Germinal center (tissue), 1 donor: ENCODE measurements at places on chromosomes 4 and X.

DNA sequence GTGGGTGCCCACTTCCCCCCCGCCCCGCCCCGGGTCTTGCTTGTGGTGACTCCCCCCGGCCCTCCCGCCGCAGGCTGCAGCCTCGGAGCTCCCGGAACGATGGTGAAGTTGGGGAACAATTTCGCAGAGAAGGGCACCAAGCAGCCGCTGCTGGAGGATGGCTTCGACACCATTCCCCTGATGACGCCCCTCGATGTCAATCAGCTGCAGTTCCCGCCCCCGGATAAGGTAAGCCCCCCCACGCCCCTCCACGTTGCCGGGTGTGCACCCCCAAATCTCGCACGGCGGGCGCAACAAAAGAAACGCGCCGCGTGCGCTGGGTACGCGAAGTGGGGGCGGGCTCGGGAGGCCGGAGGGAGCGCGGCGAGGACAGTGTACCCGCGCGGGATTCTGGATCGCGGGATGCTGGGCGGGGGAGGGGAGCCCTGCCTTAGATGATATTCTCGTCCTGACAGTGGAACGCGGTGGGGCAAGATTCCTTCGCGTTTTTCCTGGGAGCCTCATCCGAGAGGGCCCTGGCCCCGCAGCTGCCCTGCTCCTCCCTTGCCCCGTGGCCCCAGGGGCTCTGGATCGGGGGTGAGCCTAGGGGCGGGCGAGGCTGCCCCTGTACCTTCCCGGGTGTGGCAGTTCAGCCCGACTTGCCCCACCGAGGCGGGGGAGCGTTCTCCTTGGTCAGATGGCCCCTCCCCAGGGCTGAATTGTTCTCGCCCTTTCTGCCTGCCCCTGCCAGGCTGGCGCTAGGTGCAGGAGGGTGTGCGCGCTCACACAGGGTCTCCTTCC, 819 bp downstream of the NSG1 start:
- DNase-seq: no peak

GRCh38 chr4:62135565-62136156, 935.5 kb downstream of the ADGRL3 start:
- no peak for DNase-seq

DNA sequence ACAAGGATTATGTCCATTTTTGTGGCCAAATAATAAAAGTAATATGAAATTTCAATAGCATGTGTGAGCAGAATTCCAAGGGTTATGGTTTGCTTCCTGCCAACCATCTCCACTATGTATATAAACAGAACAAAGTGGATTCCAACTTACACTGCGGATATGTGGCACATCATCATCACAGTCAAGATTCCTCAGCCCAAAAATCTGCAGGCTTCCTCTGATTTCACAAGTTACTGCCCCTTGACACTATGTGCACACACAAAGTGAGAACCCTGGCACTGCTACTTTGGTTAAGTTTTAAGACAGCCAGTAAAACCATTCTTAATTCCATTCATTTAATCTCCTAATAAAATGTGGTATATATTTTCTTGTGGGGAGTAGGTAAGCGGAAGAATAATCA, 76.4 kb downstream of the LEF1 start:
- no peak for DNase-seq

GRCh38 chr4:102606846-102607450, 105.8 kb downstream of the NFKB1 start:
- no peak for DNase-seq

- DNase-seq: no peak
Observed at GRCh38 chr4:123671636-123672404, 275.2 kb downstream of the SPRY1 start.

GRCh38 chr4:170671171-170671570, 581.4 kb upstream of the AADAT start:
- DNase-seq: no peak

DNA sequence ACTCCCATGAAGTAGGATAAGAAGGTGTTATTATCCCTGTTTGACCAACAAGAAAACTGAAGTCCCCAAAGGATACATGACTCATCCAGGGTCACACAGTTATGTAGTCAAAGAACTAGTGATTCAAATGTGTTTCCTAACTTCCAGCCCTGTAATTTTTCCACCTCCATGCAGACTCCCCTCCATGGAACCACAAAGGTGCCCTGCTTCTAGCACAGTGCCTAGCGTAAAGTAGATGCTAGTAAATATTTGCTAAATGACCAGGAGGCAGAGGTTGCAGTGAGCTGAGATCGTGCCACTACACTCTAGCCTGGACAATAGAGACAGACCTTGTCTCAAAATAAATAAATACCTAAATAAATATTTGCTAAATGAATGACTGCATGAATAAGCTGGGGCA, 55.8 kb downstream of the FRMPD3 start:
- DNase-seq: no peak

DNA sequence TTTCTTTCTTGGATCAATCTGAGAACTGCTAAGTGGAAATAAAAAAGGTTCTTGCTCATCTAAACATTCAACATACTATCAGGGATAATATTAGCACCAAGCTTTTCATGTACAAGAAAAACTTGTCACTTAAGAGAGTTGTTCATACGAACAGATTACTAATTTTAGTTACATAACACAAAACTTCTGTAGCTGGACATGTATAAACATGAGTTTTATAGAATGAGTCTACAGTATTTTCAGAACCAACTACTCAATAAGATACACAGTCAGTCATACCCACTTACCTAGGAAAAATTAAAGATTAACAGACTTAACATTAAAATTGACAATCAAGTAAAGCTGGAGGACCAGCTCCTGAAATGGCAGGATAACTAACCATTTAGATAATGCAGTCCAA, 540.1 kb upstream of the FAM241A start:
- DNase-seq: no peak

DNA sequence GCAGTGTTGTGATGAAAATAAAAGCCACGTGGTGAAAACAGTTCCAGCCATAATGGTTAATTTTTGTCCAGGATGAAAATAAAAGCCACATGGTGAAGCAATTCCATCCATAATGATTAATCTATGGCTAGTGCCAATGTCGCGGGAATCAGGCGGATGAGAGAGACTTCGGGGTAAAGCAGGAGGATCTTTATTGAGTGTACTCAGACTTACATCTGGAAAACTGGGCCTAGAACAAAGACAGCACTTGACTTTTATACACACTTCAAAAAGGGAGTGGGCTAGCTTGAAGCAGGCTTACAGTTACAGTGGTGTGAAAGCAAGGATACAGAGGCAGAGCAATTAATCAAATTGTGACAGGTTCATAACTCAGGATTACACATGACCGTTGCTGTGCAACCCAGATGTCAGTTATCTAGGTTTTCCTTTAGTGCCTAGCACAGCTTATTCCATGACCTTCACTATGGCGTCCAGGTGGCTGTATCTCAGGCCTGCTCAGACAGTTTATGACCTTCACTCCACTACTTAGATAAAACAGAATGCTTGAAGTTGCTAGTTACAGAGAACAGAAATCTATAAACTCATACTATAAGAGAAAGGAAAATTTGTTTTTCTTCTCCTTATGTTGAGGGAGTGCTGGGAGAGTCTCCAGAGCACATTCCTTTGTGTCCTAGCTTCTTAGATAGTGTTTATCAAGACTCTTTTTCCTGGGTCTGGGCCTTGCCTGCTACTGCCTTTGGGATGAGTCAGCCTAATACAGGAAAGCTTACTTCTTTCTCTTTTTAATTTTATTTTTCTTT, 5.9 kb upstream of the PLA2G12A start:
- no peak for DNase-seq

GRCh38 chrX:56744996-56745395, 16.0 kb downstream of the NBDY start:
- no peak for DNase-seq

GRCh38 chrX:150548684-150549083, 19.7 kb upstream of the MTM1 start:
- no peak for DNase-seq

- peak; percentile 8 for DNase-seq
Observed at GRCh38 chrX:84188320-84188834, 378 bp upstream of the RPS6KA6 start.

- DNase-seq: no peak
Observed at GRCh38 chrX:10142041-10142599, 14.7 kb upstream of the CLCN4 start.

DNA sequence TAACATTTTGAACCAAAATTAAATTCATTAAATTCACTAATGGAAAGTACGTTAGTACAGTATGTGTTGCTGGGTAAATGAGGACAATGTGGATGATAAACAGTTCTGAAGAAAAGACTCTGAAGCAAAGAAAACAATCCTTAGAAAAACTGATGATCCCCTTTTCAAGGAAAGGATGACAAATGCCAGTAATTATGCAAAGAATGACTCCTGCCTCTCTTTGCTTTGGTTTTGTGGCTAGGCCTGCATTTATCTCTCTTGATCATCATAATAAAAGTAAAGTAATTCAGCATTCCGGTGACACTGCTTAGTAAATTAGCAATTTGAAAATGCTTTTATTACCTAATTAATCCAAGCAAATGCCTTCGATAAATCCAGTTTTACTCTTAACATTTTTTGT, 652.2 kb upstream of the DIPK2B start:
- DNase-seq: no peak

GRCh38 chr4:125043486-125043885, 271.3 kb upstream of the FAT4 start:
- no peak for DNase-seq

DNA sequence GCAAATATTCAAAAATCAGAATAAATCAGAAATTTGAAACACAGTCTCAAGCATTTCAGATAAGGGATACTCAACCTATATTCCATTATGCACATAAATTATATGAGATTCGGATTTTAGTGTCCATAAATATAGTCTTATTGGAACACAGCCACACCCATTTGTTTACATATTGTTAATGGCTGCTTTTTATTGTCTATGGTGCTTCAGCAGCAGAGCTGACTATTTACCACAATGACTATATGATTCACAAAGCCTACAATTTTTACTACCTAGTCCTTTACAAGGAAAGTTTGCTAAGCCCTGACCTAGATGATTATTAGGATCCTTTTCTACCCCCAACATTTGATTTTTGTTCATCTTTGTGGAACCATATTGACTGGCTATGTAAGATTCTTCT, 63.9 kb downstream of the IL1RAPL1 start:
- DNase-seq: no peak

DNA sequence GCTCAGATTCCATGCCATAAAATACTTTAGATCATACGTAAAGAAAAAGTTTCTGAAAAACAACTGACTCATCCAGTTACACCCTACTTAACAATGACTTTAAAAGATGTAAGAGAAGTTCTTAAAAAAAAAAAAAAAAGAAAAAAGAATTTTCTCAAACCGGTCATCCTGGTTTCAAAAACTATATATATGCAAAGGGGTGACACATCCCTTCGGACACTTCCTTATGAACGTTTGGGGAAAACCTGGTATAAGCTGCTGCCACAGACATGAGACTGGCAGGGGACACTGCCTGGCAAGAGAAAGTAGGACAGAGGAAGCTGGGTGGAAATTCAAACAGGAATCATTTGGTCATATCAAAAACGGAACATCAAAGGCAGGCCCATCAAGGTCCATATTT, 81.2 kb upstream of the PRSS48 start:
- no peak for DNase-seq

GRCh38 chrX:27679281-27679680, 89.1 kb downstream of the DCAF8L2 start:
- DNase-seq: no peak

DNA sequence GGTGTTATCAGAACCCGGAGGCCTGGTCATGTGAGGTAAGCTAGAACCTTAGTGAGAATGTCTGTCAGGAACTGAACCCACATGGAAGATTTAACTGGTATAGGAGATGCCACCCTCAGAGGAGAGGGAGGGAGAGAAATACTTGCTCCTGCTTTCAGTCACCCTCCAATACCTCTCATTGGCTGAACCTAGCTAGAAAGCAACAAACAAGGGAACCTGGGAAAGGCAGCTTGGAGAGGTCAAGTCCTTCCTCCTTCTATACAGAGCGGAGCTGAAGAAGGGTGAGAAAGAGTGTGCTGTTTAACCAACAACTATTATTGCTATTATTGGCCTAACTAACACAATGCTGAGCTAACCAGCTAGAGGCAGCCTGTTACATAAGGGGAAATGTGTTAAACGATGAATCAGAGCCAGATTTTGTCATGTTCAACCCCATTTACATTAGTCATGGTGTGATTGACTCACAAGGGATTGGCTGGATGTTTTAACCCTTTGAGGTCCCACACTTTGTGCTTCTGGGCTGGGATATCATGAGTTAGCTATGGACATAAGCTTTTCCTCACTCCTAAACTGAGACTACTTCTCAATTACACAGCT, 96.5 kb upstream of the ESX1 start:
- no peak for DNase-seq

GRCh38 chrX:110133735-110134370, 130.9 kb downstream of the TMEM164 start:
- no peak for DNase-seq

GRCh38 chr4:105504744-105505143, 30.9 kb upstream of the PPA2 start:
- DNase-seq: no peak

DNA sequence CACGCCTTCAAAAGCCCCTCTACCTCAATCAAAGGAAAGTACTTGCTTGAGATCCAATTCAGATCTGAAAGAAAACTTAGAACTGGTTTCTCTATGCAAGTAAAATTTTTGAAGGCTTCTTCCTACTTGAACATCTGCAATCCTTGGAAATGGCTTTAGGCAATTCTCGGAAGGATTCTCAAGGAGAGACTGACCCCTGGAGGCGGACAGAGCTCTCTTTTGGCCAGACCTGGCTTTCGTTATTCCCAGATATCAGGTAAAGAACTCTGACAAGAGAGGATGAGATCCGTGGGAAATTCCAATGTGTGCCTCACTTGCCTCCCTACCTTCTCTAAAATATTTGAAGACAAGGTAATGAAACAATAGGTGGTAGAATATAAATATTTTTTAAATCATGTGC, 670.3 kb upstream of the FAM241A start:
- DNase-seq: no peak

GRCh38 chr4:4921077-4921476, 61.6 kb downstream of the MSX1 start:
- no peak for DNase-seq

DNA sequence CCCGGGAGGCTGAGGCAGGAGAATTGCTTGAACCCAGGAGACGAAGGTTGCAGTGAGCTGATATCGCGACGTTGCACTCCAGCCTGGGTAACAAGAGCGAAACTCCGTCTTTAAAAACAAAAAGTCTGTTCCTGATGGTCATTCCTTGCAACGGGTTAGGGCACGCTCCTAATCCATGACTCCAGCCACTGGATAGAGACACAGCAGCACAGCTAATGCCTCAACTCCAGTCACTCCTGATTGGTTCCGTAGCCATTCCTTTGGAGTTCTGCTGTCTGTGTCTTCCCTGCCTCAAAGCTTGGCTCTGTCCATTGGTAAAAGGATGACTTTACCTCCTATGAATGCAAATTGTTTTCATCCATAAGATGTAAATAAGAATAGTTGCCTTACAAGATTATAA, 44.3 kb upstream of the FAM9A start:
- DNase-seq: no peak

DNA sequence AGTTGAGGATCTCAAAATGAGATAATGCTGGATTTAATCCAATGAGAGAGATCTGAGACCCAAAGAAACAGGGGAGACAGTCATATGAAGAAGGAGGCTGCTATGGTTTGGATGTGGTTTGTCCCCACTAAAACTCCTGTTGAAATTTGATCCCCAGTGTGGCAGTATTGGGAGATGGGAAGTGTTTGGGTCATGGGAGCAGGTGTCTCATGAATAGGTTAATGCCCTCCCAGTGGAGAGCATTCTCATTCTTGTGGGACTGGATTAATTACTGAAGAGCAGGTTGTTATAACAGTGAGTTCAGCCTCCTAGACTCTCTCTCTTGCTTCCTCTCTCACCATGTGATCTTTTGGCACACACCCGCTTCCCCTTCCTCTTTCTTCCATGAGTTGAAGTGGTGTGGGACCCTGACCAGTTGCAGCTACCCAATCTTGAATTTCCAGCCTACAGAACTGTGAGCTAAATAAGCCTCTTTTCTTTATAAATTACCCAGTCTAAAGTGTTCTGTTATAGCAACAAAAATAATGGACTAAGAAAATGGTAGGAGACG, 70.3 kb downstream of the PPEF2 start:
- DNase-seq: no peak
